ENCODE measurements at places on chromosomes 4 and X.

DNA sequence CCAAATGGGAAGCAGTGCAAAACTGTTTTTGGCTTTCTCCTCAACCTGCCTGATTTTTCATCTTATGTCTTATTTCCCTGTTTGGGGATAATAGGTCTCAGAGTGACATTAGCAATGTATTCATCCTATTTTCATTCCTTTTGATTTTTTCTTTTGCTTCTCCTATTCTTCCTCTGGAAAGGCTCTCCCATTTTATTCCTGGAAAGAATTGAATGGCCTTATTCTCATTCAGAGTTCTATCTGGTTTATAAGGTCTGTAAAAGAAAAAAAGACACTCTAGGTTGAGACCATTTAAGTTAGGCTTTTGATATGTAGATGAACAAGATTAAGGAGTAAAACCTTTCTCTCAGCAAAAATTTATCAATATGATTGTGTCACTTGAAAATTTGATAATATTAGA, 27.8 kb upstream of the ALB start:
- no peak for DNase-seq

- no peak for DNase-seq
Measured at GRCh38 chr4:153652051-153652784, 31.9 kb upstream of the TLR2 start.

DNA sequence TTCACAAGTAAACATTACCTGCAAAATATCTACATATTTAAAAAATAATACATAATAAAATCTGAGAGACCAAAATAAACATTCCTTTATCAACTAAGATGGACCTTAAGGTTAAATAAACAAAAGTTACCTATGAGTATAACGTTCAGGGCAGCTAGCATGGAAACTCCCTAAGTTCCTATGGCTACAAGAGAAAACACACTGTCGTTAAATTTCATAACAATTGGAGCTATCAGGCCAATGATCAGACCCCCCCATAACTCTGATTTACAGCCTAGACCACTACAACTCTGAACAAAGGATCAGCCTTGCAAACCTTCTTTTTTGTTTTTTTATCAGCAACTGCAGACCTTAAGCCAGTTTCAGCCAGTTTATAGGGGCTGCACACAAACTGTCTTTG, 1418.4 kb downstream of the PCDH18 start:
- DNase-seq, result no peak

DNA sequence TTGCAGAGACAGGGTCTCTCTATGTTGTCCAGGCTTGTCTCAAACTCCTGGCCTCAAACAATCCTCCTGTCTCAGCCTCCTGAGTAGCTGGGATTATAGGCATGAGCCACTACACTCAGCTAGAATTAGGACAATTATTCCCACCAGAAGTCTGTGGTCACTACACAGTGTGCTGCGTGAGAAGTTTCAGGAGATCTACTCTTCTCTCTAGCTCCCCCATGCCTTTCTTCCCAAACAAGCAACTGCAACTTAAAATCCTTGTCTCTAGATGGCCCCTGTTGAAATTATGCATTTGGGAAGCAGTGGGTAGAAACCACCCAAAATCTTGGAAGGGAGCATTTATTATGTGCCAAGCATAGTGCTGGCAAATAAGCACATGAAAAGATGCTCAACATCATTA, 21.1 kb upstream of the MAP7D3 start:
- DNase-seq, result no peak

- no peak for DNase-seq
Measured at GRCh38 chrX:136687457-136687856, 39.5 kb downstream of the CD40LG start.

DNA sequence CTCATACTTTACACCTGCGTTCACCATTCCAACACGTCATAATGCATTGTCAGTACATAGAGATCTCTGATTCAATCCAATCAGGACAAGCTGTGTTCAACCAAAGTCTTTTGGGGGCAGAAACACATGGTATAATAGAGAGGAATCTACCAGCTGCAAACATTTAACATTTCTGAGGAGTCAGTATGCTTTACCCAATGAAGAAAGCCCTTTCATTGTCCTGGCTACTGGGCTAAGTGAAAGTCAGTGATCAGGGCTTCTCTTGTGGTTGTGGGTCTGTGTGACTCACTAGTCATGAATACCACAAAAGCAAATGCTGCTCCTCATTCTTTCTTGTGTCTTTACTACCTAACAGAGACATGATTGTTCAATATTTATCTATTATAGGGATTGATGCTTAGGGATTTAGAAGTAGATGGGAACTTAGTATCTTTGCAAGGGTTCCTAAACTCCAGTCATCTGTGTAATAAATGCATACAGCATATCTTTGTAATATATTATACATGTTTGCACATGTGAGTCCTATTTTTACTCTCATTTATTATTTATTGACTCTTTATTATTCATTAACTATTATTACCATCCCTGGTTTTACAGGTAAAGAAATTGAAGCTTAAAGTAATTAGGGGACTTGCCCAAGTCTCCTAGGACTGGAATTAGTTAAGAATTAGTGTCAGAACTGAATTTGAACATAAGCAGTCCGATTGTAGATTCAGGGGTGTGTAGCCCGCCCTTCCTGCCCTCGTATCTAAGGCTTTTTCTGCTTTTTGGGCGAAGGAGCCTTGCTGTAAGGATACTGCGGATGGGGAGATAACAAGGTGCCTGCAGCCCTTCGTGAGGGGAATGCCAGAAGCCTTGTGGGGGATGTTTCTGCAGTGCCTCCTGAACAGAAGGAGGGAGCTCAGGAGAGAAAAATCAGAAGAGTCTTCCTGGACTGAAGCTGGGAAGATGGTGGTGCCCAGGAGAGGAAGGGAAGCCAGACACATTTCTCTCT, 353.1 kb upstream of the BOD1L1 start:
- DNase-seq, result no peak

DNA sequence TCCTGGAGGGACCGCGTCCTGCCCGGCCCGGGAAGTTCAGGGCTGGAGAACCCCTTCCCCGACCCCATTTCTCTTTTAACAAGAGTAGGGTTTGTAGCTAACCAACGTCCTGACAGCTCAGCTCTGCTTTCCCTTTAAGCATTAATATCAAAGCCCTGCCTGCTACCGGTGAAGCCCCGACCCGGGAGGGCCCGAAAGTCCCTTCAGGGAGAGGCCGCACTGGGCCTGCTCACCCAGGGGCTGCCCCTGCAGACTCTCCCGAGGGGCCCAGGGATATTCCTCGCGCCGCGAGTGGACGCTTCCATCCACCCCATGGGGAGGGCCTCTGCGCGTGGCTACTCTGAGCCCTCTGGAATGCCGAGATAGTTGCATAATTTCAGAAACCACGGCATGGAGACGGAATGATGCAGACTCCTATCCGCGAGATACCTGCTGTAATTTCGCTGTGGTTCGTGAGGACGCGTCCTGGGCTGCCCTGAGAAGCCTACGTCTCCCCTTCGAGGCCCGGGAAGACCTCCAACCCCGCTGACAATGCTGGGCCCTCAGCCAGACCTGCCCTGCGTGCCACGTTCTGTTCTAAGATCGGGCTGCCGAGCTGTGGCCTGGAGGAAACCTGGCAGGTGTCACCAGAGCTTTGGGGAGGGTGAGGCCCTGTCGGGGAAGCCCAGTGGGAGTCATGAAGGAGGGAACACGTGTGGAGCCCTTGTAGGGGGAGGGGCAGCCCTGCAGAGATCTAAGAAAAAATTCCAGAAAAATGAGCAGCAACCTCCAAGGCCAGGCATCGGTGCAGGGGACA, 999 bp upstream of the CTBP1 start:
- DNase-seq, result peak; percentile 54

DNA sequence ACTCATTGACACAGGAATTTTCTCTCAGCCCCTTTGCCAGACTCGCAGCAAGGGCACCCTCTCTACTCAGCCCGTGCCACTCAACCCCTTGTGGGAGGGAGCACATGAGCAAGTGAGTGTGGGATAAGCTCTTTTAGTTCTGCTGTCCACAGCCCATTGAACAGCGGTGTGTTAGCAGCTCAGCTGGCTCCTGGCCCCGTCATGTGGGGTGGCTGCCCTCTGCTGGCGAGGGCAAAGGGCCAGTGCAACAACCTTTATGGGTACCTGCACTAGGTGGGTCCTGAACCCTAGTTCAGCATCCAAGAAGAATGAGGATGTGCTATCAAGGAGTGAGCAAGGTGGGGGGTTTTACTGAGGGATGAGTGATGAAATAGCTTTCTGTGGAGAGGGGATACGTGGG, 85.0 kb upstream of the ZNF81 start:
- no peak for DNase-seq

DNA sequence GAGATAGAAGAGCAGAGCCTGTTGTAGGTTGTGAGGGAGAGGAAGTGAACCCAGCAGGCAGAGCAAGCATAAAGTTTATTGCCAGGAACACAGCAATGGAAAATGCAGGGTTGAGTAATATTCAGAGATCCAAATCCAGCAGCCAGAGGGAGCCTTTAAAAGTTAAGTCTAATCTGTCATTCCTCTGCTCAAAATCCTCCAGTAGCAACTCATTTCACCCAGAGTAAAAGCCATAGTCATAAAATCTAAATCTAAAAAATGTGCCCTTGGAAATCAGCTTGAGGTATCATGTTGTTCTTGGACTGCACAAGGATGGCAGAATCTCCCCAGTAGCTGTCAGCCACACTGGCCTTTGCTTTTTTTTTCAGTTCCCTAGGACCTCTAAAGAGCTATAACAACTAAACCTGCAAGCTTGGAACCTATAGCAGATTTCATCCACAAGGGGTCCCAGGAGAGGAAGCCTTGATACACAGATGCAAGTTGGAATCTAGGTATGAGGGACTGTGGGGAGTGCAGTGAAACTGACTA, 62.9 kb upstream of the FRAS1 start:
- DNase-seq, result no peak

DNA sequence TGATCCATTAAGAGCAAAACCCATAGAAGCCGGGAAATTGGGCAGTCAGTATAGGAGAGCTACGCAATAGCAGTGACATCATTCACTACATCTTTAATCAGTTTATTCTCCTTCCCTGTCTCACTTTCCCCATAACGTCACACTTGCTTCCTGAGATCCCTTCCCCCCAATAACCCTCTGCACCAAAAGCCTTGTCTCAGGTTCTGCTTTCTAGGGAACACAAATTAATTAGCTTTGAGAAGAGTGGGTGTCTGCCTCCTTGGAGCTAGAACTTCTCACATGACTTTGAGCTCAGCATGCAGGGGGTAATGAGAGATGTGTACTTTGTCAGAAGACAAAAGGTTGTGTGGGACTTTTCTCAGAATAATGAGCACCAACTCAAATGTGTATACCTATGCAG, 128.3 kb upstream of the MAOA start:
- DNase-seq, result no peak

GRCh38 chr4:123553279-123553678, 156.7 kb downstream of the SPRY1 start:
- DNase-seq, result no peak

DNA sequence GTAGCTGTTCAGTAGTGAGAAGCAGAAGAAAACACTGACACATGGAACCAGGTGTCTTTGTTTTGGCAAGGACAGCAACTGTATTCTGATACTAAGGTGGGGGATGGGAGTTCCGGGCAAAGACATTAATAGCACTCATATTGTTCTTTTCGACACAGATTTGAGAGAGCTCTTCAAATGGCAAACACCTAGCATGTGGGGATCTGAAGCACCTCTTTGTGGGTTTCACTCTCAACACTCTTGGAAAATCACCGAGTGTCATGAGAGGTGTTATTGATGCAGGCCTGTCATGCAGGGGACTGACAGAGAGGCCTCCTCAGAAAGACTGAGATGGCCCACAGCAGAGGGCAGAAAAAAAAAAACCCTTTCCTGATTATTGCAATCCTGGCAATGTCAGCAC, 228.4 kb upstream of the VCX start:
- DNase-seq, result no peak

DNA sequence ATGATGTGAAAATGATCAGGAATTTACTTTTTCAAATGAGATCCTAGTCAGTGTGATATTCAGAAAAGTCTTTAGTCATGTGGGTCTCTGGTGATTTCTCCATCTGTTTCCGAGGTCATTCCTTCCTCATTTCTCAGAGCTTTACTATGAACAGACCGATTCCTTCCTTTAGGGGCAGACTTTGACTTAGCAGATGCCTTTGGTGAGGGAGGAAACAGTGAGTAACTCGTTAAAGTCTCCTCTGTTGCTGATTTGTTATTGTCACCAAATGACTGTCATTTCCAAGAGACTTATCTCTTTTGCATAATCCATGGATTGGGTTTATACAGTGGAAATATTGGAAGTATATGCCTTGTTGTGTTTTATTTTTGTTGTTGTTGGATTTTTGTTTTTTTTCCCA, 76.2 kb upstream of the CD99 start:
- no peak for DNase-seq

GRCh38 chr4:5730993-5731990, 20.3 kb downstream of the EVC start:
- DNase-seq, result no peak

GRCh38 chrX:74784629-74785028, 140.6 kb downstream of the NEXMIF start:
- no peak for DNase-seq

DNA sequence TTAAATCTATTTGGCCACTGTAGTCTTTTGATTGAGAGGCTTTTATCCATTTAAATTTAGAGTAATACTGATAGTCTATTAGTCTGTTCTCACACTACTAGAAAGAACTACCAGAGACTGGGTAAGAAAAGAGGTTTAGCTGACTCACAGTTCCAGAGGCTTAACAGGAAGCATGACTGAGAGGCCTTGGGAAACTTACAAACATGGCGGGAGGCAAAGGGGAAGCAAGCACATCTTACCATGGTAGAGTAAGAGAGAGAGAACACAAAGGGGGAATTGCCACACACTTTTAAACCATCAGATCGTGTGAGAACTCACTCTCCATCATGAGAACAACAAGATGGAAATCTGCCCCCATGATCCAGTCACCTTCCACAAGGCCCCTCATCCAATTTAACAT, 410.9 kb downstream of the PDGFC start:
- DNase-seq, result no peak
